ENCODE measurements at places on chromosomes 16 and 17. TPM values are rescaled to one million over a fixed set of nuclear protein-coding genes. Genes with fewer than 3 reads are reported as not detected.

DNA sequence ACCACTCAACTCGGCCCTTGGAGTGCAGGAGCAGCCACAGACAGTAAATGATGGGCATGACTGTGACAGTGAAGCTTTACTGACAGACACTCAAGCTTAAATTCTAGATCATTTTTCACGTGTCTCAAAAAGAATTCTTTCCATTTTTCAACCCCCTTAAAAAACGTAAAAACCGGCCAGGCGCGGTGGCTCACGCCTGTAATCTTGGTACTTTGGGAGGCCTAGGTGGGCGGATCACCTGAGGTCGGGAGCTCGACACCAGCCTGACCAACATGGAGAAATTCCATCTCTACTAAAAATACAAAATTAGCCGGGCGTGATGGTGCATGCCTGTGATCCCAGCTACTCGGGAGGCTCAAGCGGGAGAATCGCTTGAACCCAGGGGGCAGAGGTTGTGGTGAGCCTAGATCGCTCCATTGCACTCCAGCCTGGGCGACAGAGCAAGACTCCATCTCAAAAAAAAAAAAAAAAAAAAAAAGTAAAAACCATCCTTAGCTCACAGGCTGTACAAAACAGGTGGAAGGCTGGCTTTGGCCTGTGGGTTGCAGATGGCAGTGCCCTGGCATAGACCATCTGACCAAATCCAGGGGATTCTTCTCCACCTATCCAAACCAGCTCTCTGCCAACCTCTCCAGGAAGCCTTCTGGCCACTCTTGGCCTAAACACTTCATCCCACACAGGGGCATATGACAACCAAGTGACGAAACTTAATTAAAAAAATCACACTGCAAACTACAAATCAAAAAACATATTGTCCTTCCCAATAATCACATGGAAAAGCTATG, 18.3 kb downstream of the TBC1D16 start:
- H3K27me3 ChIP-seq, result no peaks in the 10 kb centered on the region
- H3K27ac ChIP-seq, result no peak overlapping the region
- H3K36me3 ChIP-seq, result peaks cover 5% of the 10 kb centered on the region
- H3K4me1 ChIP-seq, result no peaks in the 10 kb centered on the region

GRCh38 chr16:13906168-13907089, 13.5 kb upstream of the ERCC4 start:
- DNase-seq, result no peak
- no peaks in the 10 kb centered on the region for H3K27me3 ChIP-seq
- H3K4me1 ChIP-seq, result no peaks in the 10 kb centered on the region
- H3K4me3 ChIP-seq, result no peak overlapping the region
- H3K27ac ChIP-seq, result no peak overlapping the region

EVPLL gene
- not detected for total RNA-seq

MYH13 gene
- 0.09 TPM for total RNA-seq

ITGAL gene
- not detected for total RNA-seq
